Effector memory CD4-positive, alpha-beta T cell (primary cell): ENCODE measurements at places on chromosomes 7 and 10.

- DNase-seq, result no peak
These were observed 19.9 kb upstream of the CCNY start for GRCh38 chr10:35316218-35316967.

DNA sequence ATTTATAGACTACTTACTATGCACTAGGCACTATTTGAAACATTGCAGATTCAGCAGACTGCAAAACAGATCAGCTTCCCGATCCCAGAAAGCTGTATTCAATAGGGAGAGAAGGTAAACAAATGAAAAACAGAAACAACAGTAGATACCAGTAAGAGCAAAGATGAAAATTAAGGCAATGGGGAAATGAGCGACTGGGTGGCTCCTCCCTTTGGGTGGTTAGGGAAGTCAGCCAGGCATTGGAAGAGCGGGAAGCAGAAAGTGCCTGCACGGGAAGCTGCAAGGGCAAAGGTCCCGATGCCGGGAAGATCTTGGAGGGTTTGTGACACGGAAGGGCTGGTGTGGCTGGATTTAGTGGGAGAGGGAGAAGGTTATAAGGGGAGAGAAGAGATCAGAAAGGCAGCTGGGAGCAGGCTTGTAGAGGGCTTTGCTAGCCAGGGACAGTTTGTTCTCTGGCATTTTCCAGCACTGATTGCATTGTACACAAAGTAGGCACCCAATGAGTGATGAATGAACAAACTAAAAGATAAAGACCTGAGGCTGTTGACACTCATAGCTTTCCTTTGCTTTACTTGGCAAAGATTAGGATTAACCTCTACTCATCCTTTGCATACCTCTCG, 67.8 kb downstream of the NAMPT start:
- no peak for DNase-seq

DNA sequence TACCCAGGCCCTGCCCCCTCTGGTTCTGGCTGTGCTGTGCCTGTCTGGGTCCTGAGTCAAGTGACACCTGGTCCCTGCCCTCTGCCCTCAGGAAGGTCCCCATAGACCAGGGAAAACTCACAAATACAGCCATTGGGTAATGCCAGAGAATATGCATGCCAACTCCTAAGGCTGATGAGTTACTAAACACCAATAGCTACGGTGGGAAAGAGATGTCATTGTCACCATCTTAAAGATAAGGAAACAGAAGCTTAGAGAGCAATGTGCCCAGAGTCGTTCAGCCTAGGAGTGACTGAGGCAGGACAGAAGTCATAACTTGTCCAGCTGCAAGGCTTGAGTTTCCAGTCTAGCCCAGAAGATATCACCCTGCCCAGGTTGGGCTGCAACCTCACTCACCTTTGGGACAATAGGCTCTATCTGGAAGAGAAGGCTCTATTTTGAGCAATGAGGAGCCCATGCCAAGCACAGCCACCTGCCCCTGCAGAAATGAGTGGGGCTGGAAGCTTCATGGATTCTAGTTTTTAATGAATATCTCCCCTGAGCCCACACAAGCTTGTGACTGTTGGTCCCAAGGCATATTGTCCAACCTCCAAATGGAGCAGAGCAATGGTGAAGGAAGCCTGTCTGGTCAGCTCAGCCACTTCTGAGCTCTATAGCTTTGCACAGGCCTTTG, 42.6 kb downstream of the ZNF273 start:
- no peak for DNase-seq

DNA sequence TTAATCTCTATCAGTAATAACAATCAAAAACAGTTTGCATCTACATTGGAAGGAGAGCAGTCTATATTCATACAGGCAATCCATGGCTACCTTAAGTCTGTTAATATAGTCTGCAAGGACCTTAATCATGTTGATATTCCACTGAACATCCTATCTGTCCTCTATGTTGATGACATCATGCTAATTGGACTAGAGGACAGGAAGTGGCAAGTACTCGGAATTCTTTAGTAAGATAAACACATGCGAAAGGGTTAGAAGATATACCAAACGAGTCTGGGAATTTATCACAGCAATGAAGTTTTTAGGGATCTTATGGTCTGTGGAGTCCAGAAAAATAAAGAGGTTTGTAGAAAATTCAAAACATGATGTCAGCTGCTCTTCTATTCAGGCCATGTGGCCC, 11.3 kb upstream of the SAMD9L start:
- DNase-seq, result no peak

GRCh38 chr7:158499082-158499455, 88.6 kb downstream of the PTPRN2 start:
- no peak for DNase-seq

GRCh38 chr7:96599288-96599936, 110.2 kb downstream of the SEM1 start:
- DNase-seq, result no peak

- no peak for DNase-seq
These were observed 87.6 kb upstream of the ATP6V0A4 start for GRCh38 chr7:138885383-138886147.

DNA sequence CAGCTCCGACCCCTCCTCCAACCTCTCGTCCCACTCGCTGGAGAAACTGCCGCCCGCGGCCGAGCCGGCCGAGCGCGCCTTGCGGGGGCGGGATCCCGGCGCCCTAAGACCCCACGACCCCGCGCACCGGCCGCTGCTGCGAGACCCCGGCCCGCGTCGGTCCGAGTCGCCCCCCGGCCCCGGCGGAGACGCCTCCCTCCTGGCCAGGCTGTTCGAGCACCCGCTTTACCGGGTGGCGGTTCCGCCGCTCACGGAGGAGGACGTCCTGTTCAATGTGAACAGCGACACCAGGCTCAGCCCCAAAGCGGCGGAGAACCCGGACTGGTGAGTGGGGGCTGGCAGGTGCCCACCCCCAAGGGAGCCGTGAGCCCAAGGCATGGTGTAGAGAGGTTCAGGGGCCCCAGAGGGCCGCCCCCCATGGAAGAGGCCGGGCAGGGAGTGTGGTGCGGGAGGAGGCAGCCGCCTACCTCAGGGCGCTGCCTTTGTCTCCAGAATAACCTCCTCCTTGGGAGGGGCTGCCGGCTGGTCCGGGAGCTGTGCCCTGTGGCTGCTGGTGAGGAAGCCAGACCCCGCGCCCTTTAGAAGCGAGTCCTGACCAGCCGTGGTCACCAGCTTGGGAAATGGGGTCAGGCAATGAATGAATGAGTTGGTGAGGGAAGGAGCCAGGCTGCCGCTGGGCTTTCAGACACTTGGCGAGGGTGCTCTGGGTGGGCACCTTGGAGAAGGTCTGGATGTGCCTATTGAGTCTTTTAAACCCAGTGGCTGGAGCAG, 1.3 kb downstream of the FAM20C start:
- DNase-seq, result no peak

DNA sequence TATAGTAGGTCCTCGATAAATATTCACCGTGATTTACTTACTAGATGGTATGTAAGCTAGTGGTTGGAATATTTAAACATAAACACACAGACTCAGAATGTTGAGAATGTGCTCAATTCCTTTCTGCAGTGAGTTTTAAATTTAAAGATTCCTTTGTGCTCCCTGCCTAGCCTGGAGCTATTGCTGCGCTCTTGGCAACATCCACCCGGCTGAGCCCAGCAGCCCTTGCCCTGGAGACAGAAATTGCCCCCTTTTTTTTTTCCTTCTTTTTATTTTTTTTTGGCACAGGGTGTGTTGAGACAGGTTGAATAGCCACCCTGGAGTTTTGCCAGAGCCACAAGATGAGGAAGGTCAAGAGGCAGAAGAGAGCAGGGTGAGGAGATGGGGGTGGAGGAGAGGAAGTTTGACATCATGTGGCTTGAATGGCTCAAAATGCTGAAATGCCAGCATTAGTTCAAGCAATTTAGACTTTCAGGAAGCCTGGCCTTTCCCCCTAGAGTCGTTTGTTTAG, 180.8 kb downstream of the PRKCQ start:
- no peak for DNase-seq

GRCh38 chr10:43347997-43348396, 23.4 kb upstream of the FXYD4 start:
- DNase-seq, result no peak

GRCh38 chr7:111113263-111114017, 22.5 kb downstream of the LRRN3 start:
- no peak for DNase-seq

DNA sequence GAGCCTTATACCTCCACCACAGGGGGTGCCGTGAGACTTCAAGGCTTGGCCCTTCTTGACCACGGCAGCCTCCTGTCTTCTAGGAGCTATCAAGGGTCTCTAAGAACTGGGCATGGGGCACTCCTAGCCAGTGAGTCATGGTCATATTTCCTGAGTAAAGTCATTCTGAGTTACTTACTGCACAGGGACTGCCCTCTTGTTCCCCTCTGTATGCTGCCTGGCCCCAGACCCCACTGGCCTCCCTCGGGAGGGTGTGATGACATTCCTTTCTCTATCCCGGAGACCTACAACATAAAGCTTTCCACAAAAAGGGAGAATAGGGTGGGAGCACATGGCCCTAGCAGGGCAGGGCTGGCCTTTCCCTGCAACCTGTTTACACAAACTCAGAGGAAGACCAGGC, 21.4 kb downstream of the DPCD start:
- DNase-seq, result no peak

DNA sequence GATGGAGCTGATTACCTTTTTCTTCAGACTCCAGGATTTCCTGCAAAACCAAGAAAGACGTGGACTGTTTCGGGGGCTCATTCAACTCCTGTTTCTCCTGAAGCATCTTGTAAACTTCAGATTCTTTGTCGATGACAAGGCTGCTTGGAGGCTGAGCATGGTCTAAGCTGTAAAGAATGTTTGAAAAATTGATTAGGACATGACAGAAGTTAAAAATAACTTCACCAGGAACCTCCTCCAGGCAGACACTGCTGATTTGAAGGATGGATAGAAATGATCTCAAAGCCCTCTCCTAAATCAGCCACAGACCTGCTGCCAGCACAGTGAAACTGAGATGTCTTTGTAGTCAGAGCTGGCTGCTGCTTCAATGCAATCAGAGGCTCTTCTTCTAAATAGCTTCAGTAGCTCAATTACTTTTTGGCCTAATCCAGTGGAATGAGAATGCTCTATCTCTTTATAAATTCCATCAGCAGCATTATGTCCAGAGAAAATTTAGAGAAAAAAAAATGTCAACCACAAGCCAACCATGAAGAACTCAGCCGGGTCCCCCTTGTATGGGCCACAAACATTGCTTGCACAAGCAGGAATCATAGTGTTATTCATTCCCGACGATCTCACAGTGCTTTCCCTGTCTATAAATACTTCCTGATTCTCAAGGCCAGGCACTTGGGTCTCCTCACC, 43.5 kb downstream of the PDLIM1 start:
- no peak for DNase-seq
